ENCODE measurements at places on chromosomes 1 and 21. TPM values are rescaled to one million over a fixed set of nuclear protein-coding genes. Genes with fewer than 3 reads are reported as not detected.

LCE1C gene
- total RNA-seq: not detected

FTCD gene
- 0.50 TPM for total RNA-seq

RHD gene
- 1.4 TPM for total RNA-seq

S100PBP gene
- 54.9 TPM for total RNA-seq

FMOD gene
- total RNA-seq: 93.3 TPM

LENEP gene
- not detected for total RNA-seq

COL24A1 gene
- 1.2 TPM for total RNA-seq

UBXN10 gene
- 9.8 TPM for total RNA-seq

CELA3A gene
- not detected for total RNA-seq

OR2AK2 gene
- 0.44 TPM for total RNA-seq

JAM2 gene
- 104 TPM for total RNA-seq
